ENCODE measurements at places on chromosomes 12 and 14.

DNA sequence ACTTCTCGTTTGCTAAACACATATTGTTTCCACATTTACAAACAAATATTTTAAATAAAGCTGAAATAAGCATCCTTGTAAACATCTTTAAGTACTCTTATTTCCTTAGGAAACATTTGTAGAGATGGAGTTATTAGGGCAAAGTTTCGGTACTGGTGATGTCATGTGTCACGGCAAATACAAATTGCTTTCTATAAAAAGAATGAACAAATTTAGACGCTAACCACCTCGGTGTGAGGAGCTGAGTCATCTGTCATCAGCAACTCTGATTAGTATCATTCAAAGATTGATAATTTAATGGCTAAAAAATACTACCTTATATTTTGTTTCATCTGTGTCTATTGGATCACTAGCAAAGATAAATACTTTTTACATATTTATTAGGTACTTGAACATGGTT, 982.0 kb downstream of the VRK1 start:
- no peak for DNase-seq

DNA sequence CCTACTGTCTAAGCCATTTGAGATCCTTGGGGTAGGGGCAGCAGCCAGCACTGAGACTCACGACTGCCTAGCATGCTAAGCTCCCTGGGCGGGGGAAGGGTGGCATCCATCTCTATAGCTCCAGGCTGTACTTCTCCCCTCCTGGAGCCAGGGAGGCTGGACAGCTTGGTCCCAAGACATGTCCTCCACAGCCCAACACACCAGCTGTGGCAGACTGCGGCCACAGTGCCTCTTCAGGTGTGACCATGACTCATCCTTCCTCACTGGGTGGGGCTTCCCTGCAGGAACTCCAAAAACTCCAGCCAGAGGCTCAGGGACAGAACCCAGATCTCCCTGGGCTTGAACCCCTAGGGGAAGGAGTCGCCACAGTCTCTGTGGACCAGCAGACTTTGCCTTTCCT, 193.9 kb downstream of the GPHN start:
- no peak for DNase-seq

DNA sequence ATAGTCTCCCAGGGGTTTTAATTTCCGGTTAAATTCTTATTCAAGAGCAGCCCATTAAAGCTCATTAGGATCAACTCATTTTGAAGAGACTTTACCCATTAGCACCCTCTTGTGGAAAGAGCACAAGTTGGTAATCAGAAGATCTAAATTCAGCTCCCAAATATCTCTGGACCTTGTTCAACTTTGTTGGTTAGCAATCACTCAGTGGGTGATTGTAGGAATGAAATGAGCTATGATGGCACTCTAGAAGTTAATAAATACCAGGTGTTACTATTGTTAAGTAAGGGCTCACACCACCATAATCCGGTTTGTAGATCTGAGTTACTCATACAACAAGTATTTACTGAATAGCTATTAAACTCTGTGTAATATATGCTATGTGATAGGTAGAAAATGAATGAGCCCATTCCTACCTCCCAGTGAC, 42.9 kb downstream of the TRIP11 start:
- DNase-seq = peak; percentile 41

GRCh38 chr12:93653079-93653478, 24.1 kb upstream of the CRADD start:
- DNase-seq = no peak

DNA sequence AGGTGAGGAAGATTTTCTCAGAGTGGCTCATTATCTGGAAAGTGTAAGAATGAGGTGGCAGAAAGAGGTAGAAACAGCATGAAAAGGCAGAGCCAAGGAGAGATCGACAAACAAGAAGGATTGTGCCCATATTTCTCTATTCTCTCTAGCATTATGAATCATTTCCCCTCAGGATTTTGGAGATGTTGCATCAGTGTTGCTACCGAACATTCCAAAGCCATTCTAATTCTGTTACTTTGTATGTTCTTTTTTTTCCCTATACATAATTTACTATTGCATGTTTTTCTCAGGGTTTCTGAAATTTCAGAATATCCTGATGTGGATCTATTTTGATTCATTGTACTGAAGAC, 61.4 kb downstream of the KICS2 start:
- peak; percentile 58 for DNase-seq

DNA sequence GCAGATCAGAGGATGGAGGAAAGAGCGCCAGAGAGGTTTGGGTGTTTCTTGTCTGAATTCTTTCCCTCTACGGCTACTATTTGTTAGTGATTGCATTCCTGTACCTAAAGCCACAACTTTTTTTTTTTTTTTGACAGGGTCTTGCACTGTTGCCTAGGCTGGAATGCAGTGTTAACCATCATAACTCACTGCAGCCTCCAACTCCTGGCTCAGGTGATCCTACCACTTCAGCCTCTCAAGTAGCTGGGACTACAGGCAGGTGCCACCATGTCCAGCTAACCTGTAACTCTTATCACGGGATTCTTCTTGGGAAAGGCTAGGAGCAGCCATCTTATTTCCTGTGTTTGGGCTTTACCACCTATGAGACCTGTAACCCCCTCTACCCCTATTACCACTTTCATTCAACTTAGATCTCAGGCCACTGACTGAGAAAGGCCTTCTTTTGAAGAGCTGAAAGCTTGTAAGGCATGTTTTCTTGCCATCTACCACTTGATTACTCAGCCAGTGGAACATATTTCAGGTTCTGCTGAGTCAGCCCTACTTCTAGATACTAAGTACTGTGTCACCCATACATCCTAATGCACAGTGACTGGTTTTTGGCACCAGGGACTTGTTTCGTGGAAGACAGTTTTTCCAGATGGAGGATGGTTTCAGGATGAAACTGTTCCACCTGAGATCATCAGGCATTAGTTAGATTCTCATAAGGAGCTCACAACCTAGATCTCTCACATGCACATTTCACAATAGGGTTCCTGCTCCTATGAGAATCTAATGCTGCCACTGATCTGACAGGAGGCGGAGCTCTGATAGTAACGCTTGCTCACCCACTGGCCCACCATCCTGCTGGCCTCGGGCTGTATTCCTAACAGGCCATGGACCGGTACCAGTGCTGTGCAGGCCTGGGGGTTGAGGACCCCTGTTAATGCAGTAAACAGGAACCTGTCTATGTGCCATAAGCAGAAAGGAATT, 6.9 kb downstream of the VEZT start:
- no peak for DNase-seq

DNA sequence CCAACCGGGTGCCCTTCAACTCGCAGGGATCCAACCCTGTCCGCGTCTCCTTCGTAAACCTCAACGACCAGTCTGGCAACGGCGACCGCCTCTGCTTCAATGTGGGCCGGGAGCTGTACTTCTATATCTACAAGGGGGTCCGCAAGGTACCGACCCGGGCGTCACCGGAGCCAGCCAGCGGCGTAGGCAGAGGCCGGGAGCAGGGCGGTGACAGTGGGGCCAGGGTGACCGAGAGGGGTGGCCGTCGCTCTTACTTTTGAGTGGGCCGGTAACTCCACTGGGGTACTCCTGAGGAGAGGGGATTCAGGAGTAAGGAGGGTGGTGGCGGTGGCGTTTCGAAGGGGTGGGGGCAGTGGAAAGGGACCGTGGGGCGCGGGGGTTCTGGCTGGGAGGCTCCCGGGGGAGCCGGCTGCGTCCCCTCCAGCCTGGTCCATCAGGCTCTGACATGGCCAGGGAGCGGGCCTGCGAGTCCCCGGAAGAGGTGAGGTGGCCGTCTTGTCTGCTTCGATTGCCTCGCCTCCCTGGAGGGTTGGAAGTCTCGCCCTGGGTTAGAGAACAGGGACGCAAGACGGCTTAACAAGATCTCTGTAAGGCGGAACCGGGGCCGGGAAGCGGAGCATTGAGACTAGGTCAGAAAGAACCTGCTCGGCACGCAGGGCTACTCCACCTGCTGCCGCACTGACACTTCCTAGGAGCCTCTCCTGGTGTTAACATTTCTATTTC, 491 bp downstream of the WDR20 start:
- no peak for DNase-seq

DNA sequence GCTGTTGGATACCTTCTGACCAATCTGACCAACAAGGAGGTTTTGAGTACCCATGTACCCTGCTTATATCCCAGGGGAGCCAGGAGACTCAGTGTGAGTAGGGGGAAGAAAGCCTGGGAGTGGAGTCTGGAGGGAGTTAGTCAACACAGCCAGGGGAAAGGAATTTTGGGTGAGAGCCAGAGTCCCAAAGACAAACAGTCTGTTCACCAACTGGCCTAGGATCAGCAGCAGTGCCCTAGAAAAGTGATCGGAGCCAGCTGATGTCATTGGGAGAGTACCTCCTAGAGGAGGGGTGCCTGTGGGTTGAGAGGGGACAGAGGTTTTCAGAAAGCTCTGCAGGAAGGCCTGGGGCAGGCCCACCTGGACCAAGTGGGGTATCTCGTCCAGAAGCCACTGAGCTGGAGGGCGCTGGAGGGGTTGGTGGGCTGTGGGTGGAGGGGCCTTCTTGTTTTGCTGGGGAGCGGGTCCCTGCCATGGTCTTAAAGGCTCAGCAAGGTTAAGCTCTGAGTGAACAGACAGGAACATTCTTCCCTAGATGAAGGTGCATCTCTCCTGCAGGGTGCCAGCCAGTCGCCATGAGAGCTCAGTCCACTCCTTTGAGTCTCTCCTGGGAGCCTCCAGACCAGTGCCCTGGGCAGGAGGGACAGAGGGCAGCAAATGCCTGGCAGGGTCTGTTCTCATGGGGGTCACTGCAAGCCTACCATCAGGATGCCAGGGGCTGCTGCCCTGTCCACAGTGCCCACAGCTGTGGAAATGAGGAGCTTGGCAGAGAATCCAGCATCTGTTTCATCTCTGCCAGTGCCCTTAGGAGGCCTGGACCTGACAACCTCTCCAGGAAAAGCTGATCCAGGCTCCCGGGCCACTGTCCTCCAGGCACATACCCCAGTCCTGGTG, 63.6 kb downstream of the CHGA start:
- DNase-seq = peak; percentile 40

DNA sequence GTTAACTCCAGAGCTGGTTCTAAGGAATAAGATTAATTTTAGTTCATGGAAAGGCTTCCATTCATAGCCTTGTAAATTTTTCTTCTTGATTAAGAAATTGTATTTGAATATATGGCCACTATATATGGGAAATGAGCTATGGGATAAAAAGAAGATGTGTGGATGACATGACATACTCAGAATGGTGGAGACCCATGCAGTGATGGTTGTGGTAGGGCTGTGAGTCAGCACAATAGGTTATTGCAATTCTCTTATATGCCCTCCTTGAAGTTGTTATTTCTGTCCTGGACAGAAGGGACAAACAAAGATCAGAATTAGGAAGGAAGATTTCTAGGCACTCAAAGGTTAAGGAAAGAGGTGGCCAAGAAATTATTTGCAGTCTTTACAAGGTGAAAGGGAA, 21.5 kb downstream of the RASSF9 start:
- DNase-seq = no peak

- peak; percentile 57 for DNase-seq
Observed at GRCh38 chr14:28652782-28653181, 113.8 kb upstream of the FOXG1 start.
